Activated CD4-positive, alpha-beta T cell treated with anti-CD3 and anti-CD28 coated beads for 48 hours (primary cell): ENCODE measurements at places on chromosomes 5 and 9.

DNA sequence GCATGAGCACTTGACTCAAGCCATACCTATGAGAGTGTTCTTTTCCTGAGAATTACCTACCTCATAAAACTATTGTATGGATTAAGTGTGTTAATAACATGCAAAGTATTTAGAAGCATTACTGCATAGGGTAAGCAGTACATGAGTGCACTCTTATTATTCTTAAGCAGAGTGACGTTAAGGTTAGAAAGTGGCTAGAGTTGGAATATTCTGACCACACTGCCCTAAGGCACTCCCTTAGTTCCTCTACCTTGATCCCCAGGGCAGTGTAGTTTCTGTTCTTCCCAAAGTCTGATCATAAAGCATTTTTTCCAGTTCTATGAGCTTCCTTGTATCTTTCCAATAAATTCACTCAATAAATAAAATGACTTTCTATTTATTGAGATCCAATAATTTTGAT, 189.2 kb downstream of the PCSK1 start:
- DNase-seq, result no peak

- no peak for DNase-seq
These were observed 991.7 kb upstream of the ARRDC3 start for GRCh38 chr5:92374859-92375258.

GRCh38 chr9:87148331-87149104, 201.2 kb upstream of the GAS1 start:
- peak; percentile 4 for DNase-seq

DNA sequence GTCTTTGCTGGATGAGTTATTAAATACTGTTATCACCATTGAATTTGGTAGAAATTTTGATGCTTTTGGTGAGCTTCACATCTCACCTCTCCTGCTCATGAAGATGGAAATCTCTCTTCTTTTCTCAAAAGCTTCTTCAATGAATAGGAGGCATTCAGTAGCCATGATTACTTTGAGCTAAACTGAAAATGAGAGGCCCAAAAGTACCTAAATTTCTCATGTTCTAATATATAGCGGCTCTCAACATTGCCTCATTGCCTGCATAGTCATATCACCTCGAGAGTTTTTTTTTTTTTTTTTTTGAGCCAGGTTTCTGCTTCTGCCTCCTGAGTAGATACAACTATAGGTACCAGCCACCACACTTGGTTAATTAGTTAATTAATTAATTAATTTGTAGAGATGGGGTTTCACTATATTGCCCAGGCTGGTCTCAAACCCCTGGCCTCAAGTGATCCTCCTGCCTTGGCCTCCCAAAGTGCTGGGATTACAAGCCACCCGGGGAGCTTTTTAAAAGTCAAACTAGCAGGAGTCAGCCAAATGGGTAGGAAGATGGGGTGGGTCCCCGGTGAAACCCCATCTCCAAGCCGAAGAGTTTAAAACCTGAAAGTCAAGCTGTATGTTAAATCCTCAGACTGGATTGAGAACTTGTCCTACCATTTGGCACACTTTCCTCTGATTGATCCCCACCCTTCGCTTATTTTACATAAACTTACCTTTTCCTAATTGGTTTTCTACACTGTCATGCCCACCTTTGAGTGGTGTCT, 169.0 kb downstream of the DOCK2 start:
- DNase-seq, result no peak

GRCh38 chr5:168601972-168602371, 22.8 kb upstream of the PANK3 start:
- DNase-seq, result no peak

DNA sequence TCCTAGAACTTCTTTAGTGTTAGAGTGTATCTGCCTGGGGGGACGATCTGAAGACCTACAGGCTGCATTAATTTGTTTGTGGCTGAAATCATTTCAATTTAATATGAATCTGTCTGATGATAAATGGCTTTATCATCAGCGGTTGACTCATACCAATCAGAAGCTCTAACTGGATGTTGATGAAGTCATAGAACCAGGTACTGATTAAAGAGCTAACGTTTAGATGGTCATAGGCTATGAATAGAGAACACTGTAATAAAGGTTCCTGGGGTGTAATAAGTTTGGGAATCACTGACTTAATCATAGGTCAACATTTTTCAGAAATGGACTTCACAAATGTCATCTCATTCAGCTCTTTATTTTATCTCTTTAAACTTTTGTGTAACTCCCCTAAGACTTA, 329.9 kb downstream of the MSX2 start:
- no peak for DNase-seq

GRCh38 chr5:54829102-54829501, 156.3 kb downstream of the ESM1 start:
- DNase-seq, result no peak

DNA sequence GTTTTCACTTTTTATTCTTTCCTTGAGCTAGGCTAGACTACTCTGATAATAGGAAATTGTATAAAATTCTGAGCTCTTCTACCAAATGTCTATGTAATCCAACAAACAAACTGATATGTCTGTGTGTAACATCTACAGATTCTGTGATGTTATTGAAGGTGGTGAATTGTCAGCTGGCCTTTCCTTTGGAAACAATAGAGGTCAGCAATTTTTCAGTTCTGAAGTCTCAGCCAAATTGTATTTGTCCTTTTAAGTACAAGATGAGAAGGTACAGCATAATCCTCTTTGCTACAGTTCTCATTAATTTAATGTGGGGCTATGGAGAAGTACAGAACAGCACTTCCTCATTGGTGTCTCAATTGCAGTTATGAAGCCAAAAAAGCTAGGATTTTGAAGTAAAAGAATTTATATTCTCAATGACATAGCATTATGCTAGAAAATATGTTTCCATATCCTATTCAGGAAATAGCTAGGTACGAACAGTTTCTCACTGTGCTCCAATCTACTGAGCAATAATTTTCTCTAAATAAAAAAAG, 198.0 kb downstream of the HINT1 start:
- DNase-seq, result no peak
